OCI-M1 (cell line): ENCODE measurements at places on chromosomes 16 and 17.

DNA sequence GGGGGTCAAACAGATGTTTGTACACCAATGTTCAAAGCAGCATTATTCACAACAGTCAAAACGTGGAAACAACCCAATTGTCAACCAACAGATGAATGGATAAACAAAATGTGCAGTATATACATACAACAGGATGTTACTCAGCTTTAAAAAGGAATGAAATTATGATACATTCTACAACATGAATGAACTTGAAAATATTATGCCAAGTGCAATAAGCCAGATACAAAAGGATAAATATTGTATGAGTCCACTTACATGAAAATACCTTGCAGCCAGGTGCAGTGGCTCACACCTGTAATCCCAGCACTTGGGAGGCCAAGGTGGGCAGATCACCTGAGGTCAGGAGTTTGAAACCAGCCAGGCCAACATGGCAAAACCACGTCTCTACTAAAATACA lies 39.9 kb downstream of the UBE2G1 start:
- no peak for DNase-seq

DNA sequence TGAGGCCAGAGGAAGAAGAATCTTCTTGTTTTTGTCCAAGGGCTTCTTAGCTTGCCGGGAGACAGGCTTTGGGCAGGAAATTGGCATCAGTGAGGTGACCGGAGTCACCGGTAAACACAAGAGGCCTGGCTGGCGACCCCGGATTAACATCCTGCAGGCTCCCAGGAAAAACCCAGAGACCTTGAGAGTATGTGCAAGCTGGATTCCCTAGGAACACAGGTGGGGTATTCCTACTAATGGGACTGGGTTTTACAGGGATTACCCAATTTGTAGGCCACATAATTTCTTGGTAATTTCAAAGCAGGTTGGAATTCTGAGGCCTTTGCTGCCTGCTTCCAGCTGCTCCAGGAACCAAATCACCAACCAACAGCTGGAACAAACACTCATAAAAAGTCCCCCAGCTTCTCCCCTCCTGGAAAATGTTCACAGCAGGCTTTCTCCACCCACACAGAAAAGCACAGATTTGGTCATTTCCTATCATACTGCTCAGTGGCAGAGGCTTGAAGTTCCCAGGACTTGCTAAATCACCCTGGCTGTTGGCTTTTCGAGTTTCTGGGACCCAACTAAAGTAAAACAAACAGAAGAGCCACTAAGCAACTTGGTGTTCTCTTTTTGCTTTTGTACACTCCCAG lies 258.8 kb downstream of the IRF8 start:
- no peak for DNase-seq

DNA sequence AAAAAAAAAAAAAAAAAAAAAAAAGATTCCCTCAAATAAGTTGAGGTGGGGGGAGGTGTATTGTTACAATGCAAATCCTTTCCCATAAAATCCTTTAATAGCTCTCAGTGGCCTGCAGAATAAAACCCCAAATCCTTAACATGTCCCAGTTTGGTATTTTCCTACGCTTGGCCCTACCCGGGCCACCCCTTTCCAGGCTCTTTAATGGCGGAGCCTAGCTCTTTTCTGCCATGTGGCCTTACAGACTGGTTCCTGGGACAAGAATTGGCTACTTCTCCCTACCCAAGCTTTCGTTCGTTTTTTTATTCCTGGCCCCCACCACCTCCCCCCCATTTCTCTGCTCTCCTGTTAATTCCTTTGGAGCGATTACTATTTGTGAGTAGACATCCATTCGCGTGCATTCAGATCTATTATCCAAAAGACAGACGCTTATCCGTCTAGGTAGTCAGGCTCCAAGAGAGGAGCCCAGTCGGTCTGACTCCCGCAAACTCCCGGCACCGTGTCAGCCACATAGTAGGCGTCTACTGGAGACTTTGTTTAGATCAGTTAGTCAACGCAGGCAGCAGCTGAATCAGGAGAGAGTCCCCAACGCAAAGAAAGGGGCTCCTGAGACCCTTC lies 813 bp upstream of the THAP11 start:
- DNase-seq = no peak

DNA sequence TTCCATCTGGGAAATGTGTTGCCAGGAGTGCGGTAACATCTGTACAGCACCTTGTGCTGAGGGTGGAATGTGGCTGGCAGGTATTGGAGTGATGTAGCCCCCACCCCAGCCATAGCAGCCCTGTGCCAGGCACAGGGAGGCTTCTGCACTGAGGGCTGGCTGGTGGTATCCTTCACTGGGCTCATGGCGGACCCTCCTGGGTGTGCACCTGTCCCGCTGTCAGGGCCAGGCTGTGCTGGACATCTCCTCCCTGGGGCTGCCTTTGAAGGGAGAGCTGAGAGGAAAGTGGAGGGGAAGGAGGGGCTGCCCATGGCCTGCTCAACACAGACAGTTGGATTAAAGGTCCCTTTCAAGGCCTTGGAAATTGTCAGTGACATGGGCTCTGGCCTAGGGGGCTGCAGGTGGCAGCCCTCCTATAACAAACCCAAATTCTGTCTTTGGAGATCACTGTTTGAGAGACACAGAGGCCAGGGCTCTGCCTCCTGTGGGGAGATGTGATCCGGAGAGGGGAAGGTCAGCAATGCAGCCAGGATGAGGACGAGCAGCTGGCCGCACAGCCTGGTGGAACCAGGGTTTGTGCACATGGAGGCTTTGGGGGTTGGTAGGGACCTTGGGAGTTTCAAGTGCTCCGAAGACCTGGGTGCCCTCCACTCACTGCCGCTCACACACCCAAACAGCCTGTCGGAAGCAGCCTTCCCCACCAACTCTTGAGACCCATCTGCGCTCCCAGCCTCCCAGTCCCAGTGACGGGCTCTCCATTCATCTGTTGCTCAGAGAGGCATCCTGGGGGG lies 22.8 kb downstream of the NKD1 start:
- DNase-seq = no peak

GRCh38 chr16:13063457-13063856 lies 162.1 kb downstream of the SHISA9 start:
- no peak for DNase-seq

GRCh38 chr17:39823407-39824054 lies 40.6 kb downstream of the IKZF3 start:
- peak; percentile 15 for DNase-seq

GRCh38 chr16:71339236-71340171 lies 19.0 kb upstream of the CALB2 start:
- DNase-seq = no peak

GRCh38 chr16:19484096-19484495 lies 37.8 kb downstream of the GDE1 start:
- no peak for DNase-seq

- no peak for DNase-seq
Measured at GRCh38 chr16:58148526-58148925, 19.3 kb upstream of the CFAP20 start.

GRCh38 chr16:19515757-19516156 lies 6.1 kb downstream of the GDE1 start:
- no peak for DNase-seq

DNA sequence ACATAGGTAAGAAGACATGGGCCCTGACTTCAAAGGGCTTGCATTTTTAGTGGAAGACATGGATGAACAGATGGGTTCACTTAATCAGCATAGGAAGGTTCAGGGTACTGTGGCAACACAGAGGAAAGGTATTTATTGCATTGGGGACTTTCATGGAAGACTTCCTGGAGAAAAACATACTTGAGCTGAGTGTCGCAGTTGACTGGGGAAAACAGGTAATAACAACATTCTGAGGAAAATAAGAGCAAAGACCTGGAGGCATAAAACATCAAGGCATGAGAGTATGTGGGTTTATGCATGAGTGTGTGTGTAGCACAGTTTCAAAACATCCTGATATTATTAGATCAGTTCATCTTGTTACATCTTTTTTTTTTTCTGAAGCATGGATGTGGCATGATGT lies 82.7 kb downstream of the MAP2K6 start:
- no peak for DNase-seq

- no peak for DNase-seq
Measured at GRCh38 chr16:825341-826061, 25.0 kb upstream of the GNG13 start.

DNA sequence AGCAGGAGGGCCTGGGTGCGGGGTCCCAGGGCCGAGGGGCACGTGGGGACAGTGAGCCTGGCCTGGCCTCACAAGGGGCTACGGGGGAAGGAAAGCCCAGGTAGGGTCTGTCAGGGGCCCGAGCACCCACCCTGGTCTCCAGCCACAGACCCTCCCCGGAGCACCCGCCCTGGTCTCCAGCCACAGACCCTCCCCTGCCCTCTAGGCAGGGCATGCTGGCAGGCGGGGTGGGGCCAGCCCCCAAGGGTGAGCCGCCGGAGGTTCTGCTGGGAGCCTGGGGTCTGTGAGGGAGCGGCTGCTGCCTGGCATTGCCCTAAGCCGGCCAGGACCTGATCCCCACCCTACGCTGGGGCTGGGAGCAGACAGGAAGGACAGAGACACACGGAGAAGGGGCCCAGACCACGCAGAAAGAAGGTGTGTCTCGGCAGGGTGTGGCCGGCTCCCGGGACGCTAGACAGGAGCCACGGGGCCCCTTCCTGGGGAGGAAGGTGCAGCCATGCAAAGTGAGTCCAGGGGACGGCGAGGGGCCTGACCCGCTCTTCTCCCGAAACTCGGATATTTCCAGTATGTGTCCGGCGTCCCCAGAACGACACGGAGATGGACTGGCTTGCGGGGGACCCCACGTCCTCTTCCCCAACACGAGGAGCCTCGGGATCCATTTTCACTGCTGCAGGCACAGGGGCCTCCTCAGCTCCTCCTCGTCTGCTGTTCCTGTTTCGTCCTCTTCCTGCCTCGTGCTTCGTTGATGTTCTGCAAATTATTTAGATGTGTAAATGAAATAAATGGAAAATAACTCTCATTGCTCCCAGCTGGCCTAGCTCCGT lies 15.5 kb downstream of the UTS2R start:
- no peak for DNase-seq

DNA sequence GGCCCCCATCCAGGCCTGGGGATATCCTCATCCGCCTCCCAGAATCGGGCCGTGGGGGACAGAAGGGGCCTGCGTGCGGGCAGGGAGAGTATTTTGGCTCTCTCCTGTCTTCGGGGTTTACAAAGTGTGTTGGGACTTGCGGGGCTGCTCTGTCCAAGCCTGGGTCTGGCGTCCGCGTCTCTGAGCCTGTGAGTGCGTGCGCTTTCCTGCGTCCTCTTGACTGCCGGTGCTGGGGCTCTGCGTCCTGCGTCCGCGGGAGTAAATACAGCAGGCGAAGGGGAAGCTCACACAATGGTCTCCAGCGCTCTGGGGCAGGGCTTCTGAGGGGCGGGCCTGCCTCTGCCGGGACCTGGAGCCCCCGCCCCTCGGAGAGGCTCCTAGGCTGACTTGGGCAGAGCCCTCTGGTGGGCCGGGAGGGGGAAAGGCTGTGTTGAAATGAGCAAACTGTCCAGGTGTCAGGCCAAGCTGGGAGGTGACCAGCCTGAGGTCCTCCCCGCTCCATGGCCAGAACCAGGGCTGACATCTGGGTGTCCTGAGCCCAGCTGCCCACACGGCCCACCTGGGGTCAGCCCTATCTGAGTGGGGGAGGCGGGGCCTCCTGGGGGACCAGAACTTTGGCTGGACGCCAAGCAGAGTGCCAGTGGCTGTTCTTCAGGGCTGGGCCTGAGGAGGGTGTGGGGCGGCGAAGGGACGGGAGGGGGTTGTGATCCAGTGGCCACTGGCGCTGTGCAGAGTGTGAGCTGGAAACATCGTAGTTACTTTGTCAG lies 233.6 kb downstream of the SEC14L1 start:
- DNase-seq = peak; percentile 88

DNA sequence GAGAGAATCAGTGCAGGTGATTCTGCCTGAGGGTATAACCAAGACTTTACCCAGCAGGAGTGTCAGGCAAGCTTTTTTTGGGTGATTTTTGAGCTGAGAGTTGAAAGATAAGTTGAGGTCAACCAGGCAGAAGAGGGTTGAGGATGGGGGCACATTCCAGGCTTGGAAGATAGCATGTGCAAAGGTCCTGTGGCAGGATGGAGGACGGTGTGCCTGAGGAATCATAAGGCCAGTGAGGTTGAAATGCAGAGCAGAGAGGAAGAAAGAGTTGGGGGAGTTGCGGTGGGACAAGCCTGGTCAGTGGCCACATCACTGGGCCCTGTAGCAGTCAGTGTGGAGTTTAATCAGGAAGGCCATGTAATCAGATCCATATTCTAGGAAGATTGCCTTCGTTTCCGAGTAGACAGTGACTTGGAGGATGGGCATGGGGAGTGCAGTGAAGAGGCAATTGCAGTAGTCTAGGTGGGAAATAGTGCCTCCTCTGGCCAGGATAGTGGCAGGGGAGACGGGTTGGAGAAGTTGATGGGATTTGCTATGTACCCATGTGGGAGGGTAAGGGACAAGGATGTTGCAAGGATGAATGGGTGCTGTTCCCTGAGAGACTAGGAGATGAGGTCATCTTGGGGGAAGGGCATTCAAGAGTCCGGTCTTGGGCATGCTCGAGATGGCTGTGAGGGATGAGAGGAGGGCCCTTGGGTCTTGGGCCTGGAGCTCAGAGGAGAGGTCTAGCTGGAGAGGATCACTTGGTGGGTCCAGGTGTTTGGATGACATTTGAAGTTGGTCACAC lies 3.9 kb downstream of the PLEKHG4 start:
- no peak for DNase-seq

- DNase-seq = peak; percentile 78
Measured at GRCh38 chr17:41801374-41802271, 10.1 kb downstream of the P3H4 start.

DNA sequence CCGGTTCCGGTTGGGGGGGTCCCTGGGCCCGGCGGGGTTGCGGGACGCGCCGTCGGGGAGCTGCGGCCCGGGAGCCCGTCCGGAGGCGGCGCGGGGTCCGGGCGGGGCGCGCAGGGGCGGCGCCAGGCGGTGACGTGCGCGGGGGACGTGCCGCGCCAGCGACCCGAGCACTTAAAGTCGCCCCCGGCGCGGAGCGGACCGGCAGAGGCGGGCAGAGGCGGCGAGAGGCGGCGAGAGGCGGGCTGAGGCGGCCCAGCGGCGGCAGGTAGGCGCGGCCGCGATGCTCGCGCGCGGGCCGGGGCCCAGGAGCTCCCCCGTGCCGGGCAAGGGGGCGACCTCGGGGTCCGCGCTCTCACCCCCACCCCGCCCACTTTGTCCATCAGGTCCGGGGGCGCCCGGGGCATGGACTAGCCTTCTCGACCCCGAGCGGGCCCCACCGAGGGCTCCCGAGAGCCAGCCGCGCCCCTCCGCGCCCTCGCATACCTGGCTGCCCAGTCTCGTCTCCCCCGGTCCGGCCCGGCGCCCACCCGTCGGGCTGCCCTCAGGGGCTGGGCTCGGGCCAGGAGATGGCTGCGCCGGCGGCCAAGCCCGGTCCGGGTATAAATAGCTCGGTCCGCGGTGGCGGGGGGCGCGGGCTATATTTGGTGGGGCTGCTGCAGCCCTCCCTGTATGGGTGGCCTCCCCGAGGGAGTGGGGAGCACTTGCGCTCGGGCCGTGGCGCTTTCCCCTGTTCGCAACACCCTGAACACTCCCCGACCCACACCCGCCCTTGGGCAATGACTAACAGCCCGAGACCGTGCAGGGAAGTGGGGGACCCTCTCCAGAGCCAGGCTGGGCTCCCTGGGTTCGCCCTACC lies at the start of gene SLC16A3:
Gene SLC16A3 (plus strand): TSS at position 201 of the 856 bp plus-strand sequence. CDS start 6,967 bp downstream, outside the sequence.
- peak; percentile 11 for DNase-seq

- DNase-seq = peak; percentile 66
Measured at GRCh38 chr17:33520426-33521330, 227.6 kb upstream of the ASIC2 start.

- DNase-seq = no peak
Measured at GRCh38 chr16:80259290-80259805, 281.4 kb upstream of the DYNLRB2 start.
